ENCODE measurements at places on chromosomes 11 and 22.

DNA sequence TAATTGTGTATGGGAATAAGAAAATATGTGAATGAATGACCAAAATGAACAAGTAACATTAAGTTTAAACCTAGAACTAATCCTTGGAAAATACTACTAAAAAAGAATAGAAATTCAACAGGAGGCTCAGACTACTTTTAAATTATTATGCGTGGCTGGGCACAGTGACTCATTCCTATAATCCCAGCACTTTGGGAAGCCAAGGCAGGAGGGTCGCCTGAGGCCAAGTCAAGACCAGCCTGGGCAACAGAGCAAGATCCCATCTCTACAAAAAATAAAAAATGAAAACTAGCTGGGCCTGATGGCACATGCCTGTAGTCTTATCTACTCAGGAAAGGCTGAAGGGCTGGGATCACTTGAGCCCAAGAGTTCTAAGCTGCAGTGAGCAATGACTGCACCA lies 85.4 kb upstream of the CLNS1A start:
- DNase-seq = no peak

DNA sequence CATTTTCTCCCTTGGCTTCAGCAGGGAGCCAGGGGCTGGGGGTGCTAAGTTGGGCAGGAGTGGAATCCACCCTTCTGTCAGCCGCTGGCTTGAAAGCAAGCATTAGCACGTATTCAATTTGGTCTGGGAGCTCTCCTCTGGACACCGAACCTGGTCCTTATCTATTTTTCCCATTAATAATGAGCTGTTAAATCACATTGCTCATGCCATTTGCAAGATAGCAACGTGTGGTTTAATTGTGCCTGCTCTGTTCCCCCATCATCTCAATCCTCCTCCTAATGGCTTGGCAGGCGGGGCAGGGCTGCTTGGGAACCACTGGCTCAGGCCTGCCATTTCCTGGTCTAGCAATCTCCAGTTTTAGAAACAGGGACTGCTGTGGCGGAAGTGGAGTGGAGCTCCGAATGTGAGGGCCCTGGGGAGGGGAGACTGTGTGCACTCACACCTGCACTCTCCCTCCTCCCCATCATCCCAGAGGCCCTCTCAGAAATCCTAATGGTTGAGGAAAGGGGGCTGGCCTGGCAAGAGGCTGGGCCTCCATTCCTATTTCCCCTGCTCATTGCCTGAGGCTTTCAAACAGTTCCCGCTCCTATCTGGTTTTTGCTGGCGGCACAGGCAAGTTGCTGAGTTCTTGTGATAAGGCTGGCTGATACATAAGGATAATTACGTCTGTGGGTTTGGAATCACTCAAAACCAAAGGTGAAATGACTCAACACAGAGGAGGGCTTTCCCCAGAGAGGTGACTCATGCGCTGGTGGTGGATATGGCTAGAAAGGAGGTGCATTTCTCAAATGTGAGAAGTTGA lies 201.2 kb upstream of the E2F8 start:
- peak; percentile 39 for DNase-seq

- no peak for DNase-seq
These were observed 93.1 kb upstream of the HORMAD2 start for GRCh38 chr22:29987137-29987536.

DNA sequence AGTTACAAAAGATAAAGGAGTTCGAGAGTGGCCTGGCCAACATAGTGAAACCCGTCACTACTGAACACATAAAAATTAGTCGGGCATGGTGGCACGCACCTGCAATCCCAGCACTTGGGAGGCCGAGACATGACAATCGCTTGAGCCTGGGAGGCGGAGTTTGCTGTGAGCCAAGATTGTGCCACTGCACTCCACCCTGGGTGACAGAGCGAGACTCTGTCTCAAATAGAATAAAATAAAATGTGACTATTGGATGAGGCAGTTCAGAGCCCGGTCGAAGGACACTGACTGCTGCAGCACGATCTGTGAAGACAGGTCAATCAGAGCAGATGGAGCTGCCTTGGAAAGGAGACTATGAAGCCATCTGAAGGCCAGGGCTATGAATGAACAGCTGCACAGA lies 37.7 kb upstream of the ANO1 start:
- no peak for DNase-seq

- DNase-seq = no peak
These were observed 66.5 kb downstream of the CCDC34 start for GRCh38 chr11:27296497-27296896.

GRCh38 chr11:68997995-68998348 lies 15.1 kb downstream of the MRGPRF start:
- no peak for DNase-seq

DNA sequence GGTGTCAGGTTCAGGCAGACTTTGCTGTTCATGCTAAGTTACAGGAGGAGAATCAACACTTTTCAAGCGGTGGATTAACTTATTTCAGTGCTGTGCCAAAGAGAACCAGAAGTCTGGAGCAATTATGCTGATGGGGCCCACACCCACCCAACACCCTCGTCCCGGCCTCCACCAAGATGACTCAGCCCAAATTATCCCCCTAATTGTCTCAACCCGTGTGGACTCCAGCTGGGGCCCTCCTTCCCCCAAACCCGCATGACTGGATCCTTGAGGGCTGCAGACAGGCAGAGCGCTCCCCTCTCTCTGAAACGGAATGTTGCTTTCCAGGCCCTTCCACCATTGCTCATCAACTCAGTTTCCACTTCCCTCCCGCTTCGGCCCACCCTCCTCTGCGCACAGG lies 34.6 kb upstream of the MN1 start:
- DNase-seq = no peak

- DNase-seq = no peak
These were observed 25.4 kb downstream of the CNTF start for GRCh38 chr11:58647866-58648265.

- no peak for DNase-seq
These were observed 7.7 kb upstream of the TCF20 start for GRCh38 chr22:42277988-42278776.

- no peak for DNase-seq
These were observed 198.5 kb upstream of the NCAM1 start for GRCh38 chr11:112762707-112763090.

DNA sequence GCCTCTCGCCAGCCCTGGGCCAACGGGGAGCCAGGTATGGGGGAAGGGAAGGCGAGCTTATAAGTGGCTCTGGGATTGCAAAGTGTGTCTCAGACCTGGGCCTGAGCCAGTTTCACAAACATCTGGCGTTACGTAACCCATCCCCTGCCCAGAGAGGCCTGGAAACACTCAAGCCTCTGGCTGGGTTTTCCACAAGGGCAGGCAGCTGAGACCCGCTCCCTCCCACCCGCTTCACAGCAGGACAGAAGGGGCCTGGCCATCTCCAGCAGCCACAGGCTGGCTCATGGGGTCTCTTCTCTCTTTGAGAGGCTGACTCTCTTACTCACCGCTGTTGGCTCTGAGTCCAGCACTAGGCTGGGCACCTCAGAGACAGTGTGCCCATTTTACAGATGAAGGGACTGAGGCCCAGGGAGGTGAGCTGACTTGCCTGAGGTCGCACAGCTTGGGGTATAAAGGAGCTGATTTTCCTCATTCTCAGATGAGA lies 44.5 kb downstream of the TRIOBP start:
- no peak for DNase-seq

- peak; percentile 19 for DNase-seq
These were observed 27.8 kb downstream of the ETS1 start for GRCh38 chr11:128559496-128560103.

GRCh38 chr11:121091492-121092152 lies 9.4 kb upstream of the TECTA start:
- DNase-seq = no peak

DNA sequence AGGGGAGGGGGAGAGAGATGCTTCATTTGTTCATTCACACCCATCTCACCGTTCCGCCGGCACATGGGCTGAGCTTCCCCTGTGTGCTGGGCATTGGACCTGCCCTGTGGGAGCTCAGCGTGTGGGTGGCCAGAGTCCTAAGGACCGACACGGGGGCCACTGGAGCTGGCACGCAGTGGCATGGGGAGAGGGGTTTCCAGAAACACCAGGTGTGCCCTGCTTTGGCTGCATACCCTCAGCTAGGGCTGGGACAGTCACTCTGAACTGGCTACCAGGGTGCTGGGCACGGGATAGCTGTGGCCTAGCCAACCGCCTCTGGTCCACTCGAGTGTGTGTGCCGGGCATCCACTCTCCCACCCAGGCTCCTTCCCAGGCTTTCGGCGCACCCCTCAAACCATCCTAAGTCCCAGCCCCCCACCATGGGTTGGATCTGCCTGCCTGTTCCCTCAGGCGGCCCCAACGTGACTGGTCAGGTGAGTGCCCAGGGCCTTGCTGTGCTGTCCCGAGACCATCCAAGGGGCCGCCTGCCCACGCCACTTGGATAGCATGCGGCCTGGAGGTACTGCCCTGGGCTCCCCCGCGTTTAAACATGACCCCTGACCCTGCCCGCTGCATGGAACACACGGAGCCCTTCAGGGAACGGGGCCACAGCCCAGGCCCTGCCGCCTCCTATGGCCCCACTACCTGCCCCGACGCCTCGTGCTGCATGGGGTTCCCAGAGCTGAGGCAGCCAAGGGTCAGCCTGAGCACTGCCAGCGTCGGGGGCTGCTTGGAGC lies 51.6 kb upstream of the LINC01488 start:
- DNase-seq = no peak

GRCh38 chr22:45731798-45732495 lies 60.3 kb downstream of the ATXN10 start:
- no peak for DNase-seq

GRCh38 chr11:102429226-102429625 lies 23.3 kb downstream of the TMEM123 start:
- no peak for DNase-seq

GRCh38 chr11:66570079-66570849 lies 1.9 kb upstream of the CTSF start:
- DNase-seq = no peak

- DNase-seq = no peak
These were observed 162.1 kb upstream of the RASSF10 start for GRCh38 chr11:12846786-12847615.

DNA sequence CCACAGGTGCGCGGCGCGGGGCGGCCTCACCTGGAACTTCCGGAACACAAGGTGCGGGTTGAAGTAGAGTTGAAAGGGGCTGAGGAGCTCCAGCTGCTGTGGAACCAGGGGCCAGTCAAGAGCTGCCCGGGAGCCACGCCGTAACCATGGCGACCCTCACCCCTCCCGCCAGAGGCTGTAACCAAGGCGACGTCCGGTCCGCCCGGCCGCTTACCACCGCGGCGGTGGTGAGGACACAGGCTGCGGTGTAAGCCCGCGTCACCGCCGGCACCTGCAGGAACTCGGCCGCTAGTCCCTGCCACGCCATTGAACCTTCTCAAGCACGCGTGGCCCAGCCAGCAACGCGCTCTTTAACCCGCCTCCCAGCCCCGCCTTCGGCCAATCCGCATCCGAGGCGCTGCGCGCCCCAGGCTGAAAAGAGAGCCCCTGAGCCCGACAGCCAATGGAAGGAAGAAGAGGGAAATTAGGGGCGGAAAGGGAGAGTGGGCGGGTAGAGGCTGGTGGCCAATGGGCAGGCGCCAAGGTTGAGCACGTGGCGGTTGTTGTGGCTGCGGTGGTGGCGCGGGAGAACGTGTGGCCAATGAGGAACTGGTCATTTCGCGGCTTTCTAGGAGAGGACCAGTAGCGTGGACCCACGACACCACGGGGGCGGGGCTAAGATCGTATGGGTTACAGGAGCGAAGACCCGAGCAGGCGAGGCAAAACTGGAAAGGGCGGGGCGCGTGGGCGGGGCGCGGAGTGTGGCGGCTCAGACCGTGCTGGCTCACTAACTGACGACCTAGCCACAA lies at the start of gene DERL3:
Gene DERL3 (minus strand): TSS at position 326 of the 788 bp plus-strand sequence. CDS start 19 bp downstream, at position 307.
- DNase-seq = peak; percentile 97

- DNase-seq = no peak
These were observed 20.0 kb downstream of the POLR3H start for GRCh38 chr22:41524251-41524661.

DNA sequence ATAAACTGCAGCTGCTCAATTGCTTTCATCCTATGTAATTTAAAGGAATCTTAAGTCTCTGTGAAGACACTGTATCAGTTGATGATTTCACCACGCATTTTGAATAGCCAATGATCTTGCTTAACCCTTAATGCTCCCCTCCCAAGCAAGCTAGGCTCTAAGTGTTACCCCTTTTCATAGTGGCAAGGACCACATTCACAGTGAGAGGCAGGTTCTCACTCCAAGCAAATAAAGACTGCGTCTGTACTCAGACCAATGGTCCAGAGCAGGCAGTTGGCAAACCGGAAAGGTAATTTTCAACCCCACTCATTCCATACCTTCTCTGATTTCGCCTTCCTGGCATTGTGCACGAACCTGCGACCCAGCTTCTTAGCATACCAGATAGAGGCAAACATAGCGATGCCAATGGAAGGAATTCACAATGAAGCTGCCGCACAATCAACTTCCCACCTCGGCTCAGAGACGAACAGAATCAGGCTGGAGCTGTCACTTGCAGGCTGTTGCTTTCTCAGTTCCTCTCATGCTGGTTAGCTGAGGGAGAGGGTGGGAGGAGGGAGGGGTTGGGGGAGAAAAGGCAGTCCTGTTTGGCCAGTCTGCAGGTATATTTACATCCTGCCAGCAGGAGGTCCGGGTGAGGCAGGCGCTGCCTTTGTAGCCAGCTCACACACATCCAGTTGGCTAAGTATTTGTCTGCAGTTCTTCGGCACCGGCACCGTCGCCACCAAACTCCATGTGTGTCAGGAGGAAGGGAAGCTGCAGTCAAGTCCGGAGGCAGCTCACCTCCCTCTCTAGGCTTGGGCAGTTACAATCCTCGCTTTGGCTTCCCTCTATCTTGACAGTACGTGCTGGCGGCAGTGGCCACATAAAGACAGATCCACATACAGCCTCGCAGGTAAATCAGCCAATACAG lies 1151.2 kb upstream of the CCDC90B start:
- no peak for DNase-seq

DNA sequence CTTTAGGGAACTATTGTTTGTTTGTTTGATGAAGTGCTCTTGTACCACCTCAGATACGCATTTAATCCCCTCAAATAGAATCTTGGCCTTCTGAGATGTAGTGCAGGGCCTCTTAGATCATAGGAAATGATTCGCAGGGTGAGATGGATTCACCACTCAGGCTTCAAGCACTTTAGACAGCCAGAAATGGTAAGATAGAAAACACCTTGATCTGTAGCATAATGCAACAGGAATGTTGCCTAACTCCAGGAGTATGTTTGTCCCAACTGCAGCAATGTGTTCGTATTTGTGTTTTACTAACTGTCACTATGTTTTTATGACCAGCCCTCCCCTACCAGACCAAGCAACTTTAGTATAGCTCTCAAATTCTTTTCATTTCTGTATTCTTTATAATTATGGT lies 761.2 kb downstream of the NELL1 start:
- DNase-seq = no peak

GRCh38 chr22:26565181-26565580 lies 24.8 kb downstream of the TPST2 start:
- DNase-seq = no peak

- DNase-seq = no peak
These were observed 113.7 kb upstream of the BLID start for GRCh38 chr11:122229481-122230384.

DNA sequence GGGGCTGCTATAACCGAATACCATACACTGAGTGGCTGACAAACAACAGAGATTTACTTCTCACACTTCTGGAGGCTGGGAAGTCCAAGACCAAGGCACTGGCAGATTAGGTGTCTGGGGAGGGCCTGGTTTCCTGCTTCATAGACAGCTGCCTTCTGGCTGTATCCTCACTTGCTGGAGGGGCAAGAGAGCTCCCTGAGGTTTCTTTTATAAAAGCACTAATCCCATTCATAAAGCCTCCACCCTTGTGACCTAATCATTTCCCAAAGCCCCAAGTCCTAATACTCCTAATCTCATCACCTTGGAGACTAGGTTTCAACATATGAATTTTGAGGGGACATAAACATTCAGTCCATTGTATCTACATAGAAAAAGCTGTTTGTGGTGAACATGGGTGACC lies 131.8 kb downstream of the KIRREL3 start:
- DNase-seq = no peak
